ENCODE measurements at places on chromosomes 5 and 9.

- DNase-seq: no peak
Measured at GRCh38 chr5:127940854-127941253, 142.7 kb upstream of the SLC12A2 start.

- DNase-seq: no peak
Measured at GRCh38 chr5:98443881-98444280, 329.6 kb upstream of the RGMB start.

GRCh38 chr9:113602126-113603047 is 138.9 kb downstream of the RGS3 start:
- DNase-seq: no peak

GRCh38 chr5:56677690-56678305 is 137.6 kb upstream of the MAP3K1 start:
- DNase-seq: no peak

GRCh38 chr9:97562542-97562941 is 61.1 kb downstream of the TMOD1 start:
- DNase-seq: no peak

All from NCI-H510A treated with DMSO at 0.1 percent for 48 hours (cell line).